IPS DF 6.9 (cell line): ENCODE measurements at places on chromosomes 13 and 19.

DNA sequence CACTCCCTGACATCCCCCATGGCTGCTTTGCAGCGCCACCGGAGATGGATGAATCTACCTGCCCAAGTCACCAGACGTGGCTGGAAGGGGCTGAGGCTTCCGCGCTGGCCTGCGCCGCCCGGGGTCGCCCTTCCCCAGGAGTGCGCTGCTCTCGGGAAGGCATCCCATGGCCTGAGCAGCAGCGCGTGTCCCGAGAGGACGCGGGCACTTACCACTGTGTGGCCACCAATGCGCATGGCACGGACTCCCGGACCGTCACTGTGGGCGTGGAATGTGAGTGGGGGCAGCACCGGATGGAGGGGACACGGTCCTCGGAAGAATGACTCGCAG lies 4.6 kb downstream of the ICAM5 start:
- DNase-seq: no peak

DNA sequence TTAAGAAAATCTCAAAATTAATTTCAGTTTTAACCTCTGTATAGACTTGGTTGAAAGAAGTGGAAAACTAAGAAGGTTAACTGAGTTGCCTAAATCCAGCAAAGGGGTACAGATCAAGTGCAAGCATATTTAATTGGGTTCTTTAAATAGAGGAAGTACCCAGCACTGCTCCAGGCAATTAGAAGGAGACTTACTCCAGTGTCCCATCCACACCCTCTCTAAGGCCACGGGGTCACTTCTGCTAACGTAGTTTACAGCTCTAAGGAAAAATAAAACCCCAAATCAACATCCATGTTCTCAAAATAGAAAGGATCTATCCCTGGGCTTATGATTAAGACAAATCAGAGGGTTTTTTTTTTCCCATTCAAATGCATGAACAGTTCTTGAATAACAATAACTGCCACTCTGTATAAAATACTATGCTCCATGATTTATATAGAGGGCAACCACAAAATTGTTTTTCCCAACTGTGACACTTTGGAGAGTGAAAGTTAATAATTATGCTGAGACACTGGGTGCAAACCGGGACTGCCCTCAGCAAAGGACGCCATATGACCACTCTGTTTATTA lies 4.6 kb downstream of the FRY start:
- DNase-seq: no peak

GRCh38 chr19:51157265-51157664 lies 15.2 kb downstream of the SIGLEC7 start:
- no peak for DNase-seq

DNA sequence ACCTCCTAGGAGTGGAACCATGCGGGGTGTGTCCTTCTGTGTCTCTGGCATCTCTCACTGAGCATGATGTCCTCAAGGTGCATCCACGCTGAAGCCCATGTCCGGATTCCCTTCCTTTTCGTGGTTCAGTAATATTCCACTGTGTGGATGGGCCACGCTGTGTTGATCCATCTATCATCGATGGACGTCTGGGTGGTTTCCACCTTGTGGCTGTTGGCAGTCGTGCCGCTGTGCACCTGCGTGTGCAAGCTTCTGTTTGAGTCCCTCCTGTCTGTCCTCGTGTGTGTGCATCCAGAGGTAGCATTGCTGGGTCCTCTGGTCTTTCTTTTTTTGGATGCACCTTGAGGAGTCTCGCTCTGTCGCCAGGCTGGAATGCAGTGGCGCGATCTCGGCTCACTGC lies 11.2 kb upstream of the GNA15 start:
- no peak for DNase-seq

- DNase-seq: no peak
Measured at GRCh38 chr19:38736413-38737280, 7.6 kb downstream of the CAPN12 start.

GRCh38 chr13:30877335-30877734 lies 28.7 kb upstream of the MEDAG start:
- DNase-seq: no peak

DNA sequence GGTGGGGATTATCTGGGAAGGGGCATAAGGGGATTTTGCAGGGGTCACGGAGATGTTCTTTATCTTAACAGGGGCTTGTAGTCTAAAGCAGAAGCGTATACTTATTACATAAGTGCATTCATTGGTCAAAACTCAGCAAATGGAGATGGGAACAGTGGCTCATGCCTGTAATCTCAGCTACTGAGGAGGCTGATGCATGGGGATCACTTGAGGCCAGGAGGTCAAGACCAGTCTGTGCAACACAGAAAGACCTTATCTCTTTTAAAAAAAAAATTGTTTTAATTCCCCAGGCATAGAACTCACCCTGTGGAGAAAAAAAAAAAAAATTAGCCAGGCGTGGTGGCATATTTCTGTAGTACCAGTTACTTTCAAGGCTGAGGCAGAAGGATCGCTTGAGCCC lies 18.9 kb downstream of the FAM187B start:
- DNase-seq: no peak

DNA sequence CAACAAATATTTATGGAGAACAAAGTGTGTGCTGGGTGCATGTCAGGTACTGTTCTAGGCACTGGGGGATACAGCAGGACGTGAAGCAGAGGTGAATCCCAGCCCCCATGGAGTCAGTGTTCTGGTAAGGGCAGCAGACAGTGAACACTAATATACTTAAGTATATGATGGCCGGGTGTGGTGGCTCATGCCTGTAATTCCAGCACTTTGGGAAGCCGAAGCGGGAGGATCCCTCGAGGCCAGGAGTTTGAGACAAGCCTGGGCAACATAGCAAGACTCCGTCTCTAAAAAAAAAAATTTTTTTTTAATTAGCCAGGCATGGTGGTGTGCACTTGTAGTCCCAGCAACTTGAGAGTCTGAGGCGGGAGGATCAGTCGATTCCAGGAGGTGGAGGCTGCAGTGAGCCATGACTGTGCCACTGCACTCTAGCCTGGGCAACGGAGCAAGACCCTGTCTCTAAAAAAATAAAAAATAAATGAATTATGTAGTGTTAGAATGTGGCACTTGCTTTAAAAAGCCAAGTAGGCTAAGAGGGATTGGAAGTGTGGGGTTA lies 22.6 kb downstream of the CHST8 start:
- no peak for DNase-seq

- no peak for DNase-seq
Measured at GRCh38 chr13:111051041-111051725, 63.9 kb upstream of the ARHGEF7 start.

GRCh38 chr13:21696865-21697448 lies 26.1 kb downstream of the FGF9 start:
- no peak for DNase-seq

DNA sequence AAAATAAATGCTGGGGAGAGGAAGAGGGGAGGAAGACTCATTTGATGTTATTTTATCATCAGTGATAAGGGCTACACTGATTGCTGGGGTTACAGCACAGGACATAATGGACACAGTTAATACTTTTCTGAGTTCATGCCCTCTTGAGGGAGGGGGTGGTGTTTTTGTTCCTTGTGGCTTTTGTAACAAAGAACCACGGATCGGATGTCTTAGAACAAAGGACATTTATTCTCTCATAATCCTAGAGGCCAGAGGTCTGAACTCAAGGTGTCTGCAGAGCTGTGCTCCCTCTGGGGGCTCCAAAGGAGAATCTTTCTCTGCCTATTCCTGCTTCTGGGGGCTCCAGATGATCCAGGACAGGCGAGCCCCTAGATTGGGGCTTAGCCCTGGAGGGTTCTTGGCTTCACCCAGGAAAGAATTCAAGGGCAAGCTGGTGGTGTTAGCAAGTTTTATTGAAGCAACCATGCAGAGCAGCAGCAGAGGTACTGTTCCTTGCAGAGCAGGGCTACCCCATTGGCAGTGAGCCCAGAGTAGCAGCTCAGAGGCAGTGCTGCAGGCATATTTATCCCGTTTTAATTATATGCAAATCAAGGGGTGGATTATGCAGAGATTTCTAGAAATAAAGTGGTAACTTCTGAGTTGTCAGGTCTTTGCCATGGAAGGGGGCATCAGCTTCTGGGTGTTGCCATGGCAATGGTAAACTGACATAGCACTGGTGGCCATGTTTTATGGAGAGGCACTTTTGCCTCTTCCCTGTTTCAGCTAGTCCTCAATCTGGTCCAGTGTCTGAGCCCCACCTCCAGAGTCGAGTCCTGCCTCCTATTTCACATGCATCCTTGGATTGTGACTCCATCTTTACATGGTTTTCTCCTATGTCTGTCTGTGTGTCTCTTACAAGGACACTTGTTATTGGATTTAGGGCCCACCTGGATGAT lies 18.0 kb downstream of the VAV1 start:
- no peak for DNase-seq

GRCh38 chr19:41299755-41300089 lies 10.2 kb upstream of the CCDC97 start:
- no peak for DNase-seq

GRCh38 chr13:76853921-76854608 lies 32.1 kb downstream of the KCTD12 start:
- no peak for DNase-seq
